ENCODE measurements at places on chromosomes 2 and 18.

- DNase-seq, result no peak
Observed at GRCh38 chr2:240614391-240614790, 10.9 kb upstream of the GPR35 start.

GRCh38 chr2:140164449-140164848, 1384.3 kb upstream of the NXPH2 start:
- no peak for DNase-seq

DNA sequence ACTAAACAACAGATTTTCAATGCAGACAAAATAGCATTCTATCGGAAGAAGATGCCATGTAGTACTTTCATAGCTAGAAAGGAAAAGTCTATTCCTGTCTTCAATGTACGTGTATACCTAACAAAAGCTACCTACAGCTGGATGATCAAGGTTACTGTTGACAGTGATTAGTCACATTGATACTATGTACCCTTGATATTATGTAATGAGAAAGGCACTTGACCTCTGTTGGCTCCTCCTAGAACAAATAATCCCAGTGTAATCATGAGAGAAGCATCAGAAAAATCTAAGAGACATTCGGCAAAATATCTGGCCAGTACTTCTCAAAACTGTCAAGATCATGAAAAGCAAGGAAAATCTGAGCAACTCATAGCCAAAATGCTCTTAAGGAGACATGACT, 44.4 kb upstream of the LRRTM4 start:
- peak; percentile 6 for DNase-seq

- peak; percentile 31 for DNase-seq
Observed at GRCh38 chr2:216281316-216281715, 91.0 kb downstream of the MARCHF4 start.

DNA sequence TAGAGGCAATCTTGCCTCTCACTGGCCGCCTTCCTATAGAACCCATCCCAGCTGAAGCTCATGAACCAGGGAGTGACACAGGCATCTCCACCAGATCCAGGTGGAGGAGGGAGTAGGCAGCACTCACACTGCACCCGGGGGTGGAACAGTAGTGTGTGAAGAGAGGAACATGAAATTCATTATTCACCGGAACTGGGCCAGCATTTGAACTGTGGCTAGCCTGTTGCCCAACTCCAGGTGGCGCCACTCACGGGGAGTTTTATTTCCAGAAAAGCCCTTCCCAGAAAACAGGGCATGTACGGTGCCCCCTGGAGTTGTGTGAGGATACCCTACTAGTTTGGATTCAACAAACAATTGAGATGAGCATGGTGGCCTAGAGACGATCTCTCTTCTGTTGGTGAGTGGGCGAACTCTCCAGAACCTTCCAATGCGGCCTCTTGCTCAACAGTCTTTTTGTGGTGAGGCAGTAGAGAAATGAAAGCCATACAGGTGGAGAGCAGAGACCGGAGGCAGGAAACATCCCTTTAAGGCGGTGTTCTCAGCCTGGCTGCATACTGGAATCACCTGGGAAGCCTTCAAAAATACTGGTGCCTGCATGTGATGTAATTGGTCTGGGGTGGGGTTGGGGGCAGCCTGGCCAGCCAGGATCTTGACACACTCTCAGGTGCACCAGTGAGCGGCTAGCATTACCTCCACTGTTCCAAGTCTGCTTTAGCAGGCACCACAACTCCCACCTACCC, 73.5 kb upstream of the NEDD4L start:
- DNase-seq, result peak; percentile 70

- DNase-seq, result peak; percentile 17
Observed at GRCh38 chr2:45343251-45344017, 267.6 kb downstream of the SRBD1 start.

- no peak for DNase-seq
Observed at GRCh38 chr2:58974881-58975280, 733.8 kb upstream of the FANCL start.

GRCh38 chr2:205680067-205680466, 2.2 kb upstream of the NRP2 start:
- peak; percentile 99 for DNase-seq

DNA sequence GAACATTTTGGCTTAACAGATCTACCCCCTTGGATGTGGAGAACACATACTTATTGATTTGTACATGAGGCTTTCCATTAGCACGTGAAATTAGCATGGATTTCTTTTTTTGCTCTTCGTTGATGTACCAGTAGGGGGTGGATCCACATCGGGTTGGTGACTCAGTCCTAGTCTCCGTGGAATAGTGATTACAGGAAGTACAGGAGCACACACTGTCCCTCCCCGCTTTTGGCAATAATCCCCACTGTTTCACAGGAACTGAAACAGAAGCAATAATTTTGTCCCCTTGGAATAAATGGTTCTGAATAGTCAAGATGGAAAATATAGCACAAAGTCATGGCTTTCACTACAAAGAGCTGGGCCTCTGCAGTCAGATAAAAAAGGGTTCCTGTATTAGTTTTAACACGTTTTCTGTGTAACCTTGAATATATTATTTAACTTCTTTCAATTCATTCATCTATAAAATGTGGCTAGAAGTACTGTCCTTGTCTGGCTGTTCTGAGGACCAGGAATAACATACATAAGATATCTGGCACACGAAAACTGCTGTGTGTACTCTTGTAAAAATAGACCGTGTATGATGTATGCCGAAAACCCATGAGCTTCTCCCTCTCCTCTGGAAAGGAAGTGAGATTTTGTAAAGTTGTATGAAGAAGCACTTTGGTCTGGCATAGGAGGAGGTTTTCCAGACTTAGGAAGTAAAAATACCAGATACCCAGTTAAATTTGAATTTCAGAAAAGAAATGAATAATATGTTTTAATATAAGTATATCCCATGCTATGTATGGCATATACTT, 229.2 kb downstream of the GALR1 start:
- peak; percentile 32 for DNase-seq

DNA sequence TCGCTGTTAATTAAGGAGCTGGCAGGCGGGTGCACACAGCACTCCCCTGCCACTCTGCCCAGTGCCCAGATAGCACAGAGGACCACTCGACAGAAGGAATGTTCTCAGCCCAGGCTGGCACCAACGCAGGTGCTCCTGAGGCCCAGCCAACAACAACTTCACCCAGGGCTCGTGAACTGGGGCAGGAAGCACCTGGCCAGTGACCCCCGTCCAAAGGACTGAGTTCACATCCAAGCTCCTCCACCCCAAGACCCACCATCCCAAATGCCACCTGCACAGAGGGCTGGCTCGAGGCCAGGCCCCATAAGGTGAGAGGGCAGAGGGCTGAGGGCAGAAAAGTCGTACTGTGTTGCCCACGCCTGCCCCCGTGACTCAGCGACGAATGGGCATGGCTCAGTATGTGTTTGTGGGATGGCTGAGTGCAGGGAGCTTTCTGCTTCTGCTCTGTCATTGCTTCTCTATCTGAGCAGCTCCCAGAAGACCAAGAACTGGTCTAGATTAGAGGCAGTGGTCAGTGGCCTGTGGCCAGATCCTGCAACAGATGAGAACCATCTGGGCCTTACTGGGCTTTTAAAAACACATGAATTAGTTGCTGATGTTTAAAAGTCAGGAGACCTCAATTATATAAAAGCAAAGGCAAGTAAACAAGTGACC, 68.4 kb downstream of the POLR1A start:
- DNase-seq, result no peak

GRCh38 chr18:61772293-61772848, 120.4 kb downstream of the RNF152 start:
- DNase-seq, result no peak
